ENCODE measurements at places on chromosomes 2 and 18.

DNA sequence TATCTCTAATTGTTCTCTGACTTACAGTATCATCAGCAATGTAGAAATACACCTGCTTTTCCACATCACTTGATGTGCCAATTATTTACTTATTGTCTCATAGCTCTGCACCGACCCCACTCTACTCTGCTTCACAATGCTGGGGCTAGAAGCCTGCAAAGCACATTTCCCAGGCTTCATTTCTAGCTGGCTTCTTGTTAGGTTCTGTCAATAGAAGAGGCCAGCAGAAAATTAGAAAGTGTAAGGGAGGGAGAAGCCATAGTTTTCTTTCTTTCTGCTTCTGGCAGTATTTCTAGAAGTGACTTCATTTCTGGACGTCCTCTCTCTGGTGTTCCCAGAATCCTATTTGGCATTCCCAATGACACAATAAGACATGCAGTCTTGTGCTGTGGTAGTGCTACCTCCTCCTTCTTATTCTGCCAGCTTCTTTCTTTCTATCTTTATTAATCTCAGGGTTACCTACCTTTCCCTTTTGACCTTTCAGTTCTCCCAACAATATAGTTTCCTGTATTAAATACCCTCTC is 12.5 kb upstream of the TANC1 start:
- no peak for DNase-seq

GRCh38 chr2:66137606-66138130 is 297.3 kb upstream of the MEIS1 start:
- DNase-seq = no peak

GRCh38 chr2:207479198-207479785 is 50.5 kb upstream of the CREB1 start:
- no peak for DNase-seq

GRCh38 chr2:275466-275865 is 10.7 kb downstream of the ACP1 start:
- no peak for DNase-seq

GRCh38 chr2:160582490-160583145 is 89.0 kb upstream of the RBMS1 start:
- no peak for DNase-seq

DNA sequence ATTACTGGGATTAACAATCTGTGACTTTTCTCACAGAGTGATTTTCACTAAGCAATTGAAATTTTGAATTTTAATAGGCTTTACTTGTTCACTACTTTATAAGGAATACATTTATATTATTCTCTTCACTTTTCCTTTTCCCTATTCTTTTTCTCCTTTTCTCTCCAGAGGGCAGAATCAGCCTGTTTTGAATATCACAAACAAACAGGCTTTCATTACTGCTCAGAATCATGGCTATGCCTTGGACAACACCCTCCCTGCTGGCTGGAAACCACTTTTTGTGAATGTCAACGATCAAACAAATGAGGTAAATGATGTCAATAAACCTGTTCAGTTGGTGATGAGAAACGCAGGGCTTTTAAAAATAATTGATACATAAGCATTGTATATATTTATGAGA is 35.3 kb downstream of the CPS1 start:
- no peak for DNase-seq

GRCh38 chr2:53724536-53724935 is 43.1 kb upstream of the CHAC2 start:
- no peak for DNase-seq

GRCh38 chr18:59198215-59198614 is 21.7 kb upstream of the GRP start:
- DNase-seq = no peak

GRCh38 chr2:170394641-170395387 is 216.9 kb downstream of the MYO3B start:
- DNase-seq = no peak

- DNase-seq = no peak
These were observed 3.8 kb upstream of the ALS2 start for GRCh38 chr2:201784563-201784962.

- DNase-seq = no peak
These were observed 82.1 kb downstream of the HS6ST1 start for GRCh38 chr2:128236491-128237035.

GRCh38 chr18:11828786-11829432 is 22.3 kb upstream of the CHMP1B start:
- DNase-seq = no peak

DNA sequence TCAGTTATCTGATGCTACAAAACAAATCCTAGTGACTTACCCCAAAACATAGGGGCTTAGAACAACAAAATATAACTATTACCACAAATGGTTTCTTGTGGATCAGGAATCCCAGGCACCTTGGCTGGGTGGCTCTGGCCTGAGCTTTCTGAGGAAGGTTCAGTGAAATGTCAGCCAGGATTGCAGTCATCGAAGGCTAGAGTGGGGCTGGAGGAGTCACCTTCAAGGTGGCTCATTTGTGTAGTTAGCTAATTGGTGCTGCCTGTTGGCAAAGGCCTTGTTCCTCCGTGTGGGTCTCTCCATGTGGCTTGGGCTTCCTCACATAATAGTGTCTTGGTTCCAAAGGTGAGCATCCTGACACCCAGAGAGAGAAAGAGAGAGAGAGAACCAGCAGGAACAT is 57.4 kb downstream of the COPS8 start:
- no peak for DNase-seq

- no peak for DNase-seq
These were observed 13.6 kb downstream of the LYPD1 start for GRCh38 chr2:132656266-132656975.

GRCh38 chr18:55018602-55019001 is 59.3 kb upstream of the CCDC68 start:
- DNase-seq = no peak

DNA sequence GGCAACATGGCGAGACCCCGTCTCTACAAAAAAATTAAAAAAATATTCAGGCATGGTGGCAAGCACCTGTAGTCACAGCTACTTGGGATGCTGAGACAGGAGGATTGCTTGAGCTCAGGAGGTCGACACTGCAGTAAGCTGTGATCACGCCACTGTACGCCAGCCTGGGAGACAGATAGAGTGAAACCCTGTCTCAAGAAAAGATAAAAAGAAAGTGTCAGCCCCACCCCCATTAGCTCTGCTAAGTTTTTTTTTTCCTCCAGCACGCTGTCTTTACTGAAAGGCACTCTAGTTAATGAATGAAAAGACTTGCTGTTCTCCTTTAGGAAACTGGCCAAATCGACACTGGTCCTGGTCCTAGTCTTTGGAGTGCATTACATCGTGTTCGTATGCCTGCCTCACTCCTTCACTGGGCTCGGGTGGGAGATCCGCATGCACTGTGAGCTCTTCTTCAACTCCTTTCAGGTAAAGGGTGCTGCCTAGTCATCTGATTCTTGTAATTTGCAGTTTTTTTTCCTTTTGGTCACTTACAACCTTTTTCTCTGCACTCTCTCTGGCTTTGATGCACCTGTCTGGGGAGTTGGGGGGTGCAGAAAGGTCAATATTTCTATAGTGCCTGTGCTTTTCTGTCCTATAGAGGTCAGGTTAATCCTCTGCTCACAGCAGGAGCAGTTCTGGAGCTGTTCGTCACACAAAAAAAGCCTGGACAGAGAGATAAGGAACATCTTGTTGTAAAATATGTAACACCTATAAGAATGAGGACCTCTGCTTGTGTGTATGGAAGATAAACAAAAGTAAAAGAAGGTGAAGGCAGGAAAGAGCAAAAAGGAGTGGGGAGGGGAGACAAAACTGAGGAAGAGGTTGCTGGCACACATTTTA is 82.3 kb downstream of the PTH2R start:
- no peak for DNase-seq

GRCh38 chr2:101109451-101110118 is 41.6 kb downstream of the TBC1D8 start:
- no peak for DNase-seq

GRCh38 chr2:42914314-42914713 is 121.9 kb upstream of the HAAO start:
- DNase-seq = no peak

DNA sequence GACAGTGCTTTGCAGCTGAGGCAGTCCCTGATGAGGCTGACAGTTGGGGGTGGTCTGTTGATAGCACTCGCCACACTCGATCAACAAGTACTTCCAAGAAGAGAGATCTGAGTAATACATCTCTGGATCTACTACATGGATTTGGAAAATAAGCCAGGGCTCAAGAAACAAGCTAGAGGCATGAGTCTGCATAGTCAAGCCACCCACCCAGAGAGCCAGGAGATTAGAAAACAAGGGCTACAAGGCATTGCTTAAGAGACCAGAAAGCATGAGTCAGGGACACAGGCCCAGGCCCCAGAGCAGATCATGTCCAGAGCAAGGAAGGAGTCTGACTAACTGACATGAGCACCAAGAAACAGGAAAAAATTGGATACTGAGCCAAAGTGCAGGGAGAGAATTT is 196.9 kb upstream of the CWC22 start:
- DNase-seq = no peak

DNA sequence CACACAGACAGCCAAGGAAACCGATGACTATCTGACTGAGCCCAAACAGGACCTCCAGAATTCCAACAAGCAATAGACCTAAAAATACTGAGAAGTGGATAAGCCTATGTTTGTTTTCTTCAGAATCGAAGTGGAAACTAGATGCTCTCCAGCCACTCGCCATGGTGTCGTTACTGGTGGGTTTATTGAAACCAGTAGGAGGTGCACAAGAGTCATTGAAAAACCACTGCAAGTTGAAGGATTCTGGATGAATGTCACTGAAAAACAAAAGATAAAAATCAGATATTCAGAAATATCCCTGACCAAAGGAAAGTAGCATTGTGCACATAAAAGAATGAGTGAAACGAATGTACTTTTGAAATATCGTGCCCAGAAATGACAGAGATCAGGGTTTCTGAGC is 15.3 kb downstream of the TM4SF20 start:
- no peak for DNase-seq

GRCh38 chr2:9686061-9686460 is 55.3 kb upstream of the YWHAQ start:
- no peak for DNase-seq

- DNase-seq = no peak
These were observed 26.5 kb upstream of the PIK3C3 start for GRCh38 chr18:41928581-41928980.

GRCh38 chr2:161824226-161824625 is 200.0 kb downstream of the SLC4A10 start:
- DNase-seq = no peak

GRCh38 chr2:138842341-138842740 is 62.2 kb upstream of the NXPH2 start:
- DNase-seq = no peak

DNA sequence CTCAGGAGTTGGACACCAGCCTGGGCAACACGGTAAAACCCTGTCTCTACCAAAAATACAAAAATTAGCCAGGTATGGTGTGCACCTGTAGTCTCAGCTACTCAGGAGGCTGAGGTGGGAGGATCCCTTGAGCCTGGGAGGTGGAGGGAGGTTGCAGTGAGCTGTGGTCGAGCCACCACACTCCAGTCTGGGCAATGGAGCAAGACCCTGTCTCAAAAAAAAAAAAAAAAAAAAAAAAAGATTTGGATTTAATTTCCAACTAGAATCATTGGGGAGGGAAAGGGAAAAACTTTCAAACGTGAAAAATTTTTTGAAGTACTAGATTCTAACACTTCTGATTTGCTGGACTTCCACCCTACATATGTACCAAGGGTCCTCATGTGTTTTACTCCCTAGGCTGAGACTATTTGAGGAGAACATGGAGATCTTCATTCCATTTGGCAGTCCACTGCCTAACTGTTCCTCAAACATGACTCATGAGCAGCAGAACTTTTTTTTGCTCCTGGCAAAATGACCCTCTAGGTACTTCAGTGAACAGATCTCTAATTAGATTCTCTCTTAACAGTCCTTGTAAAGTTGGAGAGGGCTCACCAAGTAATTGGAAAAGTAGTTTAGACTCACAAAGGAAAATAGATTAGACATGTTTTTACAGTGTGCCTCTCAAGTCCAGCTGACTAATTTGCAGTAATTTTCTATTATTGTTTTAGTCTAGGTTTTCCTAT is 267.6 kb downstream of the METTL4 start:
- DNase-seq = no peak

DNA sequence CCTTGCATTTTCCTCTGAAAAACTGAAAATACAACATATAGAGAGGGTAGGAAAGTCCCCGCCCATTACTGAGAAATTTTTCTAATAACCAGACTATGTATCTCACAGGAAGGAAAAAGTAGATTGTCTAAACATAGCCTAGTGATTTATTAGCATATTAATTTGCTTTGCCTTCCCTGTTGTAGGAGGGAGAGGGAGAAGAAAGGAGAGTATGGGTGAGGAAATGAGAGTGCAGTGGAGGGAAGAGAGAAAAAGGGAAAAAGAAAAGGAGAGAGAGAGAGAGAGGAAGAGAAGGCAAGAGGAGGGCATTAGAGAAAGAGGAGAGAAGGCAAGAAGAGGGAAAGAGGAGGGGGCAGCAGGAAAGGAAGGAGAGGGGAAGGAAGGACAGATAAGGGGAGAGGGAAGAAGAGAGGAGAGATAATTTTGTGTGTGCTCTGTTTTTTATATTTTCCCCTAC is 3.6 kb upstream of the KYNU start:
- DNase-seq = no peak

DNA sequence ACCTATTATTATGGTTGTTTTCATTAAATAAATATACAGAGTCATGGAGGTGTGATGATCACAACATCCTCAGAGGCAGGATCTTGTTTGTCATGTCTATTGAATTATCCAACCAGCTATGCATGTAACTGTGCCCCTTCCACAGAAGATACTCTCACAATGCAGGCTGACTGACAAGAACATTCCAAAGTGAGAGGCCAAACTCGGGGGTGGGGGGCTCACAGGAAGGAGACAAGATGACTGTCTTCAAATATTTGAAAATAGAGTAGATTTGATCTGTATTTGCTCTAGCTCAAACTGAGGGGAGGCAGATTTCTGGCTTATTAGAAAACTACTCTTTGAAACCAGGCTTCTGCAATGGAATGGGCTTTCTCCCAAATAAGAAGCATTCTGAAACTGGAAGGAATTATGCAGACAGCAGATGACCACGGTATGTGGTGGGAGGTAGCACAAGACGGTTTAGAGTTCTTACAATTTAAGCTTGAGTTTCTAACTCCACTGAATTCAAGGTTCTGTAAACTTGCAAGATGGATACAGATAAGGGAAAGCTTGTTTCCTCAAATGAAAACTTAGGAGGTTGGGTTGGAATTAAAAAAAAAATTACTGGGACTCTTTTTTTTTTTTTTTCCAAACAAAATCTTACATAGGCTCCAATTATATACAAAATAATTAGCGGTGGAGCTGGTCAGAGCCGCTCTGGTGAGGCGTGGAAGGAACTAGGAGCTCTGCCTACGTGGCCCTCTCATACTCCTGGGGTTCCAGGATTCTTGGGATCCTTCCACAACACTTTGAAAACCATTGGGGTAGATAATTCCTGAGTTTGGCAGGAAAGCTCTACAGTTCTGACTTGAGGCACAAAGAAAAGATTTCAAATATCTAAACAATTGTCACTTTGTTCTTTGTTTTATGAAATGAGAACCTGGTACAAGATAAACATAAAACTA is 79.3 kb downstream of the PLA2R1 start:
- DNase-seq = no peak

DNA sequence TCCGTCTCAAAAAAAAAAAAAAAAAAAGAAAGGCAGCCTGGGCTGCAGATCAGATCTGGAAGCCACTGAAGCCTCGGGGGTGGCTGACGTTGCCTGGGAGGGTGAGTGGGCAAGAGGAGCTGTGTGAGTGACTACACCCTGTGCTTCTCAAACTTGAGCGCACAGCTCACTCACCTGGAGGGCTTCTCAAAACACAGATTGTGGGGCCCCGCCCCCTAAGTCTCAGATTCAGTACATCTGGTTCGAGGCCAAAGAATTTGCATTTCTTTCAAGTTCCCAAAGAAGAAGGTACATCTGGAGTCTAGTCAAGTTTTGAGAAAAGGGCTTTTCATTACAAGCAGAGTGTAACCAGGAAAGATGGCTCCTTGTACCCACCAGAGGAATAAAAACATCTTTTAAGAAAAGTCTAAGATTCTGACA is 97.7 kb upstream of the CAB39 start:
- DNase-seq = no peak
